Brain pericyte (primary cell): ENCODE measurements at places on chromosomes 7 and 10.

DNA sequence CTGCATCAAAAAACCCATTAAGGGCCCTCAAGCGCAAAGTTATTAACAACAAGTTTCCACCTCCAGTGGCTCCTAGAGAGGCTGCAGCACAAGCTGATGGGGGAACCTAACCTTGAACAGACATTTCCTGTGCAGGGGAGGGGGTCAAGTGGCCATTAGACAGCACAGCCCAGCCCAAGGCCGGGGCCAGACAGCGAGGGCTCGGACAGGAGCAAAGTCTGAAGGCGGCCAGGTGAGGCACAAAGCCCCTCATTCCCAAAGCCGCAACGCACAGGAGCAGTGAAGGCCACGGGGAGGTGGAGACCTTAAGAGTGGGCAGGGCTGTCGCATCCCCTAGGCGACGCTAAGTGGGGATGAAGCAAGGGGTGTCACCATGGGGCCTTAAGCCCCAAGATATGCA lies 73.2 kb upstream of the ZNF746 start:
- no peak for DNase-seq

DNA sequence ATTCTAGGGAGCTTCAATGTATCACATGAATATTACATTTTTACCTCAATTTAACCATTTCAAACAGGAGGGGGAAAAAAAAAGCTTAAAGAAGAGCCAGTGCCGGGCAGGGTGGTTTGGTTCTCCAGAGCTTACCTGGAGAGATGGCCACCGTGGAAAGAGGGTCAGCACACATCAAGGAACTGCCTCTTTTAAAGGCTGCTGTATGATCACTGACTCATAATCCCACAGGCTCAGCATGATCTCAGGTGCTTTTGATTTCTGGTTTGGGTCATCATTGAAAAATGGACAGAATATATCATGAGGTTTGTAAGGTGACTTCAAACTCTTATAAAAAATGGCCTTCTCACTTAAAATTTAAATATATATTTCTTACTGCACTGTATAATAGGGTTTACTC lies 67.5 kb upstream of the MDFIC start:
- no peak for DNase-seq

- DNase-seq = no peak
These were observed 34.4 kb downstream of the ASAH2 start for GRCh38 chr10:50216894-50217293.

GRCh38 chr7:81669476-81670105 lies 100.3 kb downstream of the HGF start:
- no peak for DNase-seq

DNA sequence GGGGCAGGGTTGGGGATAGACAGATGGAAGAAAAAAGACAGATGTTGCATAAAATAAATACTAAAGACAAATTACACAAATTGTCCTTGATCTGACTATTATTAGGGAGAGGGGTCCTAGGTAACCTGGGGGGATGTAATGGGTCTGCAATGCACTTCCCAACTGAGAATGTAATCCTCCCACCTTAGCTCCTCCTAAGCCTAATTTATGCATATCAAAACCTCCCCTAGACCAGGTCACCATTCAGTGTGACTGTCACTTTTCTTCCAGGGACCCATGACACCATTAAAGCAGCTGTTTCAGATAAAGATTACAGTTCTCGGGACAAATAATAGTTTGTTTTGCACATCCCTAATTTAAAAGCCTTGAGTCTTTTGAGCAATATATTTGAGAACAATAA lies 133.9 kb upstream of the FEZF1 start:
- no peak for DNase-seq

GRCh38 chr7:43124388-43124787 lies 11.9 kb downstream of the HECW1 start:
- no peak for DNase-seq

DNA sequence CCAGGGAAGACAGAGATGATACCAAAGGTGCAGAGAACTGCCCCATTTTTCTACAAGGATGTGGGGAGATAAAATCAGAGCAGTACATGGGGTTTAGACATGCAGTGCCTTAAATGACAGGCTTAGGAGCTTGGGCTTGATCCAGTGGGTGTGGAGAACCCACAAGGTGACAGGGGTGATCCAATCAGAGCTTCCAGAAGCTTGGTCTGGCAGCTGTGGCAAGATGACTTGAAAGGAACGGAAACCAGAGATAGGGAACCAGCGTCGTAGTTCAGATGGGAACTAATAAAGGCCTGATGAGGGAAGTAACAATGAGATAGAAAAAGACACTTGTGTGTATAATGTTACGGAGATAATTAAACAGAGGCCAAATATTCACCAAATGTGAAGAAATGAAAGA lies 80.7 kb downstream of the SLC37A3 start:
- DNase-seq = no peak

DNA sequence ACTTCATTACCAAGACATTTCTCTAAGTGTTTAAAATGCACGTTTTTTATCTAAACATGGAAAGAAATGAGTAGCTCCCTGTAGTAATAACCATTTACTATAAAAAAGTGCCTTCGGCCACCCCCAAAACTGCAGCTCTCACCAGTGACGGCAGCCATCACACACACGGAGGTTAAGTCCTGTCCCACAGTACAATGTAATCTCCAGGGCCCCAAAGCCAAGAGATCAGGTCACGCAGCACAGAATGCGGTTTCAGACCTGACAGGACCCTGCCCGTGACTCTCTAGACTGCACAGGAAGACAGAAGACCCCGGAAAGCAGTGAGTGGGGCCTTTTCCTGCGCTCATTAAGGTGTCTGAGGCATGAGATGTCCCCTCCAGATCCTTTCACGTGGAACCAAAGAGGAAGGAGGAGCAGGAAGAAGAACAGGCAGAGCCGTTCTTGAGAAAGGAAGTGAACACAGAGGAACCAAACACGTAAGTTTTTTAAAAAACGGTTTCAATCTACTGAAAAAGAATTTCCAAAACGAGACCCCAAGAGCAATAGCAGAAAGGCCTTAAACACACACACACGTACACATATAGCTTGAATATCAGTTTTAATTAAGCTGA lies 125.7 kb downstream of the ZMYND11 start:
- no peak for DNase-seq

- DNase-seq = no peak
These were observed 196.5 kb upstream of the PRPS1L1 start for GRCh38 chr7:18224138-18224537.

GRCh38 chr7:20539201-20539600 lies 76.3 kb upstream of the ABCB5 start:
- DNase-seq = no peak
